ENCODE measurements at places on chromosomes 3 and 15. TPM values are rescaled to one million over a fixed set of nuclear protein-coding genes. Genes with fewer than 3 reads are reported as not detected.

GLDN gene
- not detected for total RNA-seq

ZDHHC23 gene
- total RNA-seq, result 3.6 TPM

GPR149 gene
- total RNA-seq, result not detected

ITIH3 gene
- not detected for total RNA-seq

C3orf85 gene
- not detected for total RNA-seq

SOX2 gene
- 0.16 TPM for total RNA-seq
